Left ventricle myocardium inferior (tissue), 1 donor: ENCODE measurements at places on chromosomes 2 and 18. TPM values are rescaled to one million over a fixed set of nuclear protein-coding genes. Genes with fewer than 3 reads are reported as not detected.

DNA sequence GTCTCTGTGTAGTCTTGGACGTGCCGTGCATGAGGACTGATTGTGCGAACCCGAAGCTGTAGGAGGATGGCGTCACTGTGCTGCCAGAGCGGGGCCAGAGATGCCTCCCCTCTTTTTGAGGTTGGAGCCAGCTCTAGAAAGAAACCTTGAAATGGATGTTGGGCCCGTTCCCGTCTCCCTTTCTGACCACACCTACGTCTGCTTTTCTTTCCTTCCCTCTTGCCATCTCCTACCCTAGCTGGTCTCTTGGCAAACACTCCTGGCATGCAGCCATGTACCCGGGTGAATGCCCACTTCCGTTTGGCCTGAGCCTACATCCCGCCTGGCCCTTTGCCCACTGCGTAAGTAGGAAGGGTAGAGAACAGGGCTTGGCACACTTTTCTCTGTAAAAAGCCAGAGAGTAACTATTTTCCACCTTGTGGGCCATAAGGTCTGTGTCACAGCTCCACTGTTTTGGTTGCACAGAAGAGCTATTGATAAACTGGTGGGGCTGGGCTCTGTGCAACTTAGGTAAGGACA, 37.4 kb downstream of the SH3BP4 start:
- peak; percentile 80 for DNase-seq

GRCh38 chr18:56637711-56638231, 621 bp downstream of the TXNL1 start:
- no peak for DNase-seq

DNA sequence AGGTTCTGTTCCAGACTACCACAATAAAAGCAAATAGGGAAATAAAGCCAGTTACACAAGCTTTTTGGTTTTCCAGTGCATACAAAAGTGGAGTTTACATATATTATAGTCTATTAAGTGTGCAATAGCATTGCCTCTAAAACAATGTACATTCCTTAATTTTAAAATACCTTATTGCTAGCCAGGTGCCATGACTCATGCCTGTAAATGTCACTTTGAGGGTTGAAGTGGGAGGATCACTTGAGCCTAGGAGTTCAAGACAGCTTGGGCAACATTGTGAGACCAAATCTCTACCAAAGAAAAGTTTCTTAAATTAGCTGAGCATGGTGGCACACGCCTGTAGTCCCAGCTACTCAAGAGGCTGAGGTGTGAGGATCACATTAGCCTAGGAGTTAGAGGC, 52.9 kb upstream of the IMP4 start:
- DNase-seq = no peak

DNA sequence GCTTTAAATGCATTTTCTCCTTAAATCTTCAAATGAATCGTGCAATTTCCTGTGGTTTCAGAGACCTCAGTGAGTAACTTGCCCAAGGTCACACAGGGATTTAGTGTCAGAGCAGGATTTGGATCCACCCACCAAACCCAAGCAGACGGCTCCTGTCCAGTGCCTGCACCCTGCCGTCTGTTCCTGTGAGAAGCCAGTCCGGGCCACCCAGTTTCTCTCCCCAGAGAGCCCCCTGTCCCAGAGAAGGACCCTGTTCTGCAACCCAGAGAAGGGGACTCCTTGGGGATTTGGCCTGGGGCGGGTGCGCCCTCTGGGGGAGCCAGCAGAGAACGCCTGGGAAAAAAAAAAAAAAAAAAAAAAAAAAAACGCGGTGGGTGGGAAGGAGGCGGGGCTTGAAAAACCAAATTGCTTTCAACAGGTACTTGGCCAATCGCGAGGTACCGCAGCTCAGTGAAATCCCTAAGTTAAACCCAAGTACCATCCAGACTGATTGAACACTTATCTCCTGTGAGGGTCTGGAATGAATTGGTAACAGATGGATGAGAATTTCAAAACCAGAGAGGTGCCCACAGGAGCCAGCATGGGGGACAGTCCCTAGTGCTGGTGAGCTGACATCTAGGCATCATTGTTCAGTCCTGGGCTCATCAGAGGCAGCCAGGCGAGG, 30.9 kb upstream of the REEP1 start:
- peak; percentile 32 for DNase-seq

DNA sequence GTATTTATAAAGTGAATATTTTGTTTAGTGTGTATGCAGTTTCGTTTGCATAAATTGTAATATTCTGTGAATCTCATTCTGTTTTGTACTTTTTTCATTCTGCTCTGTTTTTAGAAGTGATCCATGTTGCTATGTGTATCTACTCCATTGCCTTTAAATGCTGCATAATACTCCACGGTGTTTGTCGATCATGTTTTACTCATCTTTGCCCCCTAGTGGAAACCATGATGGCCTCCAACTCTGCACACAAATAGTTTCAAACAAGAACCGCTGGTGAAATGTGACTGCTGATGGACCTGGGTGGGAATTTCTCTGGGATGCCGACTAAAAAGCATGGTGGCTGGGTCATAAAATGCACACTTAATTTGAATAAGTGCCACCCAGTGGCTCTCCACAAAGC, 32.0 kb upstream of the SKOR2 start:
- DNase-seq = no peak

DNA sequence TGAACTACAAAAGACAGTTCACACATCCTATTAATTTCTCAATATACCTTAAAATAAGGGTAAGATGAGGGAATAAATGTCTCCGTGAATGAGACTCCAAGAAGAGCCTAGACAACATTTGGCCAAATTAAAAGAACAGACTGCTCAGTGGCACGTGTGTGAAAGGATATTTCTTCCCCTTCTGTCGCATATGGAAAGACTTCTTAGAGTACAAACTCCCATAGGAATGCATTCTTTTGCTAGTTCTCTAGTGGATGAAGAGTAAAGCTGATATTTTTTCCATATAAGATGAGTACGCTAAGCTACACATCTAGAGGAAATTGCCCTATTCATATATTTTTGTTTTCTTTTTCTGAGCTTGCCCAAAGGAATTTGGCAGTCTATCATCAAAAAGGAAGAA, 710.0 kb upstream of the ID2 start:
- DNase-seq = no peak

Gene GYPC
- 98.8 TPM for total RNA-seq

DNA sequence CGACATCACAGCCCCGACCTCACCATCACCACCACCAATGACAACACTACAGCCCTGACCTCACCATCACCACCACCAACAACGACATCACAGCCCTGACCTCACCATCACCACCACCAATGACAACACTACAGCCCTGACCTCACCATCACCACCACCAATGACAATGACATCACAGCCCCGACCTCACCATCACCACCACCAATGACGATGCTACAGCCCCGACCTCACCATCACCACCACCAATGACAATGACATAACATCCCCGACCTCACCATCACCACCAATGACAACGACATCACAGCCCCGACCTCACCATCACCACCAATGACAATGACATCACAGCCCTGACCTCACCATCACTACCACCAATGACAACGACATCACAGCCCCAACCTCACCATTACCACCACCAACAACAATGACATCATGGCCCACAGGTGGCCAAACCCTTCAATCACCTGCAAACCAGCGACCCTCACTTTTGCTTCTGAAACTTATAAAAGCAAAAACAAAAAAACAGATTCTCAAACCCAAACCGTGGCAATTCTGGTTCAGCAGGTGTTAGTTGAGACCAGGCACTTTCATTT, 70.7 kb upstream of the TMEM18 start:
- DNase-seq = no peak

DNA sequence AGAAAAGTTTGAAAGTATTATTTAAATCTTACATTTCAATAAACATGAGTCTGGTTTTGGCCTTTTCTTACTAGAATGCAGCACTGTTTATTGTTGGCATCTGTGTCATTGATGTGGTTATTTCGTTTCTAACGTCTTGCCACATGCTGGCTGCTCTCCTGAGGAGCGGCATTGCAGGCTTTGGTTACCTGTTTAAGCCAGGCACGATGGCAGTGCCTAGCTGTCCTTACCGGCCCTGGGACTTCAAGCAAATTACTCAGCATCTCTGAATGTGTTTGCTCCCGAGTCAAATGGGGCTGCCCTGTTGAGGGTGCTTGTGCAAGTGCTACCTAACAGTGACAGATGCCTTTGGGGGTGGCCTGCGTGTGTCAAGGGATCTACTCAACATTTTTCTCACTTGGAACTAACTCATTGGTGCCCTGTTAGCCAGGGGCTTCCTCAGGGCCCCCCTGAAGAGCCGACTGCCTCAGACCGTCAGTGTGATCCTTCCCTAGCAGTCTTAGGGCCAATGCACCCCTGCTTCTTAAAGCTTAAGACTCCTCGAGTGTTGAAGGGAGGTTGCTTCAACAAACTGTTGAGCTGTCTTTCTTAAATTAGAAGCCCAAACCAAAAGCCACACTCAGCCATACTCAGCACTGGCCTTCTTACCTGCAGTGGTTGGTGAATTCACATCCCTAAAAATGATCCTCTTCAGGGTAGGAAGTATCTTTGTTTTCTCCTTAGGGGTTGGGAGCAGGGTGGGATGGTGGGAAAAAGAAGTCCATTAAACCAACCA, 151.5 kb downstream of the NCK2 start:
- no peak for DNase-seq

- no peak for DNase-seq
These were observed 833.1 kb downstream of the BCL11A start for GRCh38 chr2:59720296-59720866.

Gene TANC1
- total RNA-seq = 59.7 TPM

GRCh38 chr2:158305501-158305900, 151.1 kb downstream of the CCDC148 start:
- DNase-seq = no peak

- DNase-seq = no peak
These were observed 9.0 kb upstream of the CREG2 start for GRCh38 chr2:101396316-101396717.

DNA sequence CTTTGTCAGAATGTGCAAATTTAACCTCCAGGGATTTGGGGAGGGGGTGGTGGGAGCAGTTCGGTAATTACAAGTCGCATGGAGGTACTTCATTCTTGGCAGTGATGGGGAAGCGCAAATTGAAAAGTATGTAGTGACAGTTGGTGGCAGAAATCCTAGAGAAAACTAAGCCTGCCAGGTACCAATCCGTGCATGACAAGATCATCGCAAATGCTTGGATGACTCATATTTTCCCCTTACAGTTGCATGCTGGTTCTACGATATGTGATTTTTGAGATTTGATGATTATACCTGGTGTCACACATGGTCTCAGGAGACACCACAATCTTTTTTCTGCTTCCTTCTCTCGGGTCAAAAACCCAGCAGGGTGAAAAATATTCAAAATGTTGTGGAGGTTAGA, 479.7 kb upstream of the ID2 start:
- no peak for DNase-seq

- no peak for DNase-seq
These were observed 36.0 kb downstream of the WDFY1 start for GRCh38 chr2:223909001-223909741.
